ENCODE measurements at places on chromosomes 4 and X.

- DNase-seq = no peak
Measured at GRCh38 chr4:71456841-71457240, 118.0 kb downstream of the SLC4A4 start.

DNA sequence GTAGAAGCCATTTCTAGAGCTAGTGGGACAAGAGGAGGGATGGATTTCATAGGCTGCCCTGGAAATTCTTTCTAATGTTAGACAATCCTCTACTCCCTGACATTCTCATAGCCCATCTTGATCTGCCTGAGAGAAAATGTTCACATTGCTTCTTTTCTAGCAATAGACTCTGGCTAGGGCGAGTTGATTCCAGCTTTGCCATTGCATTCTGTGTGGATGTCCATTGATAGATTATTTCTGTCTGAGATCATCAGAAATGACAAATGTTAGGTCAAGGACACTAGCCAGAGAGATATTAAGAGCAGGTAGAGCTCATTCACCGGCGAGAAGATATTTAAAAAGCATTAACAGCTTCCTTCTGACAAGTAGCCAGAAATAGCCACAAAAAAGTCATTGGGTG, 184.7 kb downstream of the LDB2 start:
- DNase-seq = no peak

DNA sequence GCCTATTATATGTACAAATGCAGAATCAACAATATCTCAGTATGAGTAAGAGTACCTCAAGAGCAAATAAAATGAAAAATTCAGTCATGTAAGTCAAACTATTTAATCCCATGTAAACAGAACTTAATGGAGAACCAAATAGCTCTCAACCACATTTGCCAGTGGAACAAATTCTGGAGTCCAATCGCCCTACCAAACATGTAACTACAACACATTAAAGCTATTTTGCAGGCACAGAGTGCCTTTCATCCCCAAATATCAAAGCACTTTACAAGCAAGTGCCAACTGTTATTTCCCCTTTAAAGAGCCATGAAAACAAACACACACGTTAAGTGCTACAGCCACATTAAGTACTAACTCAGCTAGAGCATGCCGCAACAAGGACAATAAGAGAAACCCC, 51.3 kb downstream of the PCDH19 start:
- DNase-seq = no peak

- no peak for DNase-seq
Measured at GRCh38 chrX:13256603-13257002, 63.2 kb downstream of the ATXN3L start.

- no peak for DNase-seq
Measured at GRCh38 chr4:170162416-170162815, 72.7 kb upstream of the AADAT start.

GRCh38 chr4:106687026-106687425, 318.4 kb upstream of the GIMD1 start:
- no peak for DNase-seq

DNA sequence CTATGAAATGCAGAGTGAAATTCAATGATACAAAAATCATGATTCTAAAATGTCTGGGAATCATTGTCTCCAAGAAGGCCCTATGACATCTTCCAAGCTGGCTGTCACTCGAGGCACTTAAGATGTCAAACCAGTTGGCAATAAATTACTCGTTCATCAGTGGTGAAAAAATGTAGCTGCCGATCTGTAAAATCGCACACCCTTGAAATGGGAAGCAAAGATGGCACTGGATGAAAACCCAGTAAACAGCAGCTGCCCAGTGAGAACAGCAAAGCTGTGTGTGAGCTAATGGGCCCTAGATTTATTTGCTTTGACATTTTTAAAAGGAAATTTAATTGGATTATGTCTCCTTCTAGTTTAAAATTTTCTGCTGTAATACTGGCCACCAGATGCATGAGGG, 181.9 kb upstream of the NDP start:
- DNase-seq = no peak

DNA sequence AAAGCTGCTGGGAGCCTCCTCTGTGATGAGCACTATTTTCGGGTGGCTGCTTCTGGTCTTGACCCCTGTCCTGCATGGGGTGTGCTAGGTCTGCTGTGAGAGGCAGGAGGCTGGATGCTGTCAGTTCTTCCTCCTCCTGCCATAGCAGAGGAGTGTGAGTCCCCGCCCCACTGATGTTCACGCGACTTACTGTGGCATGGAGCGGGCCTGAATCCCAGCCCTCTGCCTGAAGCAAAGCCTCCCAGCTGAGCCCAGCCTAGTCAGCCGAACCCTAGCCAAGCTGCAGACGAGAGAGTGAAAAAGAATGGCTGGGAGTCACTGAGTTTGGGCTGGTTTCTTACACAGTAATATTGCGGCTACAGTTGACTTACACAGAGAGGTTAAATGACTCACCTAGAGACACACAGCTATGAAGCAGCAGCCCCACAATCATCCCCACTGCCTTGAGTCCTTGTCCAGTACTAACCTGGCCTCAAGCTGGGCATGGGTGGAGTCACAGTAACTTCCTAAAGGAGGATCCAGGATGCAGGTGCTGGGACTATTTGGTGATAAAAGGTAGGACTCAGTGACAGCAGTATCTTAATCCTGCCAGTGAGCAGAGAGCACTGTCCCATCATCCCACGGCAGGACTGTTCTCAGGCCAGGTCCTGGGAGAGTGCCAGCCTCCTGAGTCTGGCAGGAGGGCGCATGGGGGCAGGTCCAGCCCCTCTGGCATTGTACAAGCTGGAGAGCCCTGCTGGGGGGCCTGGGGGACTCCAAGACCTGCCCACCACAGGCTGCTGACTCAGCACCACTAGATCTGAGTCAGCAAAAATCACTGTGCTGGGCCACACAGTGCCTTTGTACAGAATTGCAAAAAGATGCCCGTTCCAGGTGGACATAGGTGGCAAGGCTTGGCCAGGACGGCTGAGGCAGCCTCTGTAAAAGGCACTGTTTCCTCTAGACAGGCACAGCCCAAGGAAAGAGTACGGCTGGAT, 60.4 kb upstream of the CRMP1 start:
- no peak for DNase-seq

All from CD14-positive monocyte (primary cell).